ENCODE measurements at places on chromosomes 6 and 20. TPM values are rescaled to one million over a fixed set of nuclear protein-coding genes. Genes with fewer than 3 reads are reported as not detected.

GRCh38 chr6:138440296-138440695, 36.3 kb downstream of the HEBP2 start:
- no peak for DNase-seq

DNA sequence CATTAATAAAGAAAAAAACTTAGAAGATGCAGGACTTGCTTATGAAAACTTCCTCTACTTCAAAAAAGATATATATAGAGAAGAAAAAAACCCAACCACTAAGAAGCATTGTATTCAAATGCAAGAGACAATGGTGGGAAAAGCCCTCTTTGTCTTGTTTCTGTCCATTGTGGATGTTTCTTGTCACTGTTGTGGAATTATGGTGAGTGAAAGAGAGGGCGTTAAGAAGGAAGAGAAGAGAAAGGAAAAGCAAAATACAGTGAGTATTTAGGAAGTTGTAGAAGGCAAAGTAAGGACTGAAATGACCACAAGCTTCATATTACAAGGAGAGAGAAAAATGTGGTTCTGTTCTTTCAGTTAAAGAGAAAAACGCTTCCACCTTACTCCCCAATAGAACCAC, 14.1 kb upstream of the THBD start:
- DNase-seq: no peak

GRCh38 chr20:34979366-34980153, 23.9 kb downstream of the MYH7B start:
- no peak for DNase-seq

DNA sequence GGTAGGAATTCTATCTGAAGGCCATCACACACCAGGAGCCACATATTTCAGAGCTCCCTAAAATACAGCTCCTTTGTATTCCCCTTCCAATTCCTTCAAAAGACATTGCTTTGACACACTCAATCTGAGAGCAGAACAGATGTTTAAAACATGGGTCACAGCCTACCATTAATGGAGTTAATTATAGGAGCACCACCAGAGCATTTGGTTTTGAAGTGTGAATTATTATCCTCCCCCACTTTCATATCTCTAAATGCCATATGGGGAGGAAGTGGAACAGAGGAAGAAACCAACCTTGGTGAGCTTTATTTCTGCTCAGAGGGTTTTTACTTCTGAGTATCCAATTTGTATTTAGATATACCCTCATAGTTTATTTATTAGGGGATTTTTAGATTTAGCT, 50.7 kb upstream of the TNFRSF21 start:
- DNase-seq: no peak

- no peak for DNase-seq
Observed at GRCh38 chr20:21111416-21111815, 5.3 kb upstream of the LINC00237 start.

DNA sequence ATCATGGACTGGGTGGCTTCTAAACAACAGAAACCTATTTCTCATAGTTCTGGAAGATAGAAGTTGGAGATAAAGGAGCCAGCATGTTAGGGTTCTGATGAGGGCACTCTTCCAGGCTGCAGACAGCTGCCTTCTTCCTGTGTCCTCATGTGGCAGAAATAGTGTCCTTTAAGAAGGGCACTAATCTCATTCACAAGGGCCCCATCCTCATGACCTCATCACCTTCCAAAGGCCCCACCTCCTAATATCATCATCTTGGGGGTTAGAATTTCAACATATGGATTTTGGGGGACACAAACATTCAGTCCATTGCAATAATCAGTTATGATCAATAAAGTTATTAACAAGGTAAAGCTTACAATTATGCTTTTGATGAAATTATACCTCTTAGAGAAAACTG, 130.8 kb upstream of the SLC22A23 start:
- DNase-seq: no peak

- DNase-seq: no peak
Observed at GRCh38 chr6:128239146-128239545, 281.3 kb downstream of the PTPRK start.

GRCh38 chr6:3009930-3010329, 10.2 kb downstream of the NQO2 start:
- DNase-seq: no peak

DNA sequence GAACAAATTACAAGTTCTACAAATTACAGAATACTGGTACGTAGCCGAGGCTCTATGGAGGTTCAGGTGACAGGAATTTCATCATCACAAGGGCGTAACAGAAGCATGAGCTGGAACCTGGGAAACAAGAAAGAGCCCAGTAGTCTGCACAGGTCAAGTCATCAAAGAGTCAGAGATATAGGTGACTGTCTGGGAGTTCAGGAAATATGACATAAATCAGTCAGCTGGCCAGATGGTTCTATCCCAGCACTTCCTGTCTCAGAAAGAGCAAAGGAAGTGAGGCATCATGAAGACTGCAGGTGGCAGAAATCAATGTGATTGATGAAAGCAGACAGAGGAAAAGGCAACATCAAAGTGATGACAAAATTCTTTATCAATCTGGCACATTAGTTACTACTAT, 23.3 kb downstream of the MYCT1 start:
- DNase-seq: no peak

- DNase-seq: no peak
Observed at GRCh38 chr6:186340-186965, 105.8 kb upstream of the DUSP22 start.

GRCh38 chr6:91433660-91434534, 847.0 kb upstream of the MAP3K7 start:
- no peak for DNase-seq

DNA sequence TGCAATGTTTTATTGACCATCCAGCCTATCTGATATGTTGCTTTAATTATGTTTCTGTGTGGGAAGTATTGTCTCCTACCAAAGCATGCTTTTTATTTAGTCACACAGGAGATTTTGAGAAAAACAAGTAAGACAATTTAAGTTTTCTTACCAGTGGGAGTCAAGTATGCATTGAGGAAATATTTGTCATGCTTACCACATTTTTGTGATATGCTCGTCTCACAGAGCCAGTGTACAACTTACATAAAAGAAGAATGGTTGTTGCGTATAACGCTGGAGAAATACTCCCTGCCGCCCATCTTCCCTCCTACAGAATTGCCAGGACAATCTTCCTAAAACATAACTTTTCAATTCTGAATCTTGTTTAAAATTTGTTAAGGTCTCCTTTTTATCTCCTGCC, 37.1 kb upstream of the FILIP1 start:
- no peak for DNase-seq

DNA sequence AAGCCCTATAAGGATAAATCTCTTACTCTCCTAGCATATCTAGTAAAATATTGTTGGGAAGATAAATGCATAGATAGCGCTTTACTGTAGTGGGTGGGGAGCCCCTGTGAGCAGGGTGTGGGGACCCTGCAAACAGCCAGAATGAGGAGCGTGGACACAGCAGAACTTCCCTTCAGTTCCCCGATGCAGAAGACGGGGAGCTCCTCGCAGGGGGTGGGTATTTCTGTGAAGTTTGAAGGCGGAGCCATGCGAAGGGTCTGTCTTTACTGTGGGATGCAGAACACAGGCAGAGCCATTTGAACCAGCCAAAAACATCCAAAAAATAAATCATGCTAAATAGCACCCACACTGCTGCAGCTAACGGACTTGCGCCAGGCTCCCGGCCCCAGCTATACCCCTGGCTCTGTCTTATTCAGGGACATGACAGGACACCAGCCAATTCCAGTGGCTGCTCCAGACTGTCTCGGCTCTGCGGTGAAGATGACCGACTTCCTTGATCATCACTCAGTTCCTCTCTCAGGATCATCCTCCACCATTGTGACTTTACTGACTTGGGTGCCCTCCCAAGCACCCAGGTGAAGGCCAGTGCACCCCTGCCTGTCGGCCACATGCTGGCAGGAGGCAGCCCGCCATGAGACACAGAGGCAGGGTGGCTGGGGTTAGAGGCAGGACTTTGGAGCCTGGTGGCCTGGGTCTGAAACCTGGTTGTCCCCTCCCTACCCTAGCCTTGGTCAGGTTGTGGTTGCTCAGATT, 134.5 kb downstream of the SMOC2 start:
- DNase-seq: no peak

DNA sequence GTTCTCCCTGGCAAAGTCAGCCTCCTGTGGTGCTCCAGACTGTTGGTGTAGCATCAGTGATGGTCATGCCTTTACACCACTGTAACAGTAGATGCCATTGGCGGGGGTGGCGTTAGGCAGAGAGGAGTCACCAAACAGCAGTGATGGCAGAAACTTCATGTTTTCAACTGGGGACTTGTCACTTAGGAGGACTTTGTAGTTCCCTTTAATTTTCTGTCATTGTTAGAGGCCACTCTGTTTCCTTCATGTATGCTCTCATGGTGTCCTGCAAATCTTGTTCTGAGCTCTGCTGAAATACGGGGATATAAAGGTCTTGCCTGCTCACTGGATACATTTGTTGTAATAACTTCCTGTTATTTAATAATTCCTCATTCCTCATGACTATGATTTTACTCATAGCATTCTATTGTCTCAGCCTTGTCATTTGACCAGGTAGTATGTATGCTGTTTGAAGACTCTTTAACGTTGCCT, 4.6 kb downstream of the MAP3K4 start:
- no peak for DNase-seq

DNA sequence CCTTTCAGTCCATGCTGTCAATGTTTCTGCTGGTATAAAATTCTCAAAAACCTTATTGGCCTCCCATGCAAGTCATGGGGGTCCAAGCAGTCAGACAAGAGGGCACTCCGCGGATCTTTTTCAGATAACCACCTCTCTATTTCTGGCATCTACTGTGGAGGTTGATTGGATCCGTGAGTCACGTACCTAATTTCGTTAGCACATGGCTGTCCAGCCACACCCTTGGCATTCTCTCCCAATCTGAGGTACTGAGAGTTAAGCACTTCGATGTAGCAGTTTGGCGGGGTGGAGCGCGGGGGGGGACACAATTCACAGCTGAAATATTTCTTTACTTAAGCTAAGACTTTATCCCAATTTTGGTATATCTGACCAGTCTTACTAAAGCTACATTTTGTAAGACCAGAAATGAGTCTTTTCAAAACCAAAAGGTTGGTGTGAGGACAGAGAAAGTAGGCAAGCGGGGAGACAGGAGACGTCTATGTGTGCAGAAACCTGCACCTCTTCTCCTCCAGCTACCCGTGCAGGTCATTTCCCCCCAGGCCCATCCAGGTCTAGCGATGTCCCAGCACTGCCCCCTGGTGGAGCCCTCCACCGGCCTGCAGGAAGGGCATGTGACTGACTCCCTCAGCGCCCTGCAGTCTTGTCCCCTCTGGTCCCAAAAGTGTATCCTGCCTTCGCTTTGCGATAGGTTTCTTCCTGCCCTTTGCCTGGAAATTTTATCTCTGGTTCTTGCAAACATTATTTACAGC, 113.1 kb downstream of the ADAT2 start:
- no peak for DNase-seq

DNA sequence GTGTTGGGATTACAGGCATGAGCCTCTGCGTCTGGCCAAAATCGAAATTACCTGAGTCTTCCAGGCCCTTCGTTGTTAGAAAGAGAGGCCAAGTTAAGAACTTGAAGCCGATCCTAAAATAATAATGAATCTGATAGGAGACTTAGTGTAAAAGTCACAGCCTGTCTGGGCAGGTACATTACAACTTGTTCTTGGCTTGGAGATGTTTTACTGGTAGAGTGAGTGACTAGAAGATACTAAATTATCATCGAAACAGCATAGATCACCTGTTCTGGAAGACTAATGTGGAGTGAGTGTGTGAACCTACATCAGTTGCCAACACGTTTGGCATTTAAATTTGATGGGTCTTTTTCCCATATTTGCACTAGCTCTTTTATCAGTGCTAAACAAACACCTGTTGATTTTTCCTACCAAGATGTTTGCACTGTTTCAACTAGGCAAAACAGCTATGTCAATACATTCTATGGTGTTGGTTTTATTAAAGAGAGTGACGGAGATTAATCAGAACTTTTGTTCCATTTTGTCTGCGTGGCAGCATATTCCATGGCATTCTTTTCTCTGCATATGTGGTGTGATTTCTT, 4.6 kb upstream of the TMEM217 start:
- DNase-seq: no peak

- DNase-seq: no peak
Observed at GRCh38 chr6:25930532-25931410, at the start of gene SLC17A2. Gene SLC17A2 (minus strand): TSS chr6:25930691. CDS start chr6:25925796, 4,895 bp downstream.

DNA sequence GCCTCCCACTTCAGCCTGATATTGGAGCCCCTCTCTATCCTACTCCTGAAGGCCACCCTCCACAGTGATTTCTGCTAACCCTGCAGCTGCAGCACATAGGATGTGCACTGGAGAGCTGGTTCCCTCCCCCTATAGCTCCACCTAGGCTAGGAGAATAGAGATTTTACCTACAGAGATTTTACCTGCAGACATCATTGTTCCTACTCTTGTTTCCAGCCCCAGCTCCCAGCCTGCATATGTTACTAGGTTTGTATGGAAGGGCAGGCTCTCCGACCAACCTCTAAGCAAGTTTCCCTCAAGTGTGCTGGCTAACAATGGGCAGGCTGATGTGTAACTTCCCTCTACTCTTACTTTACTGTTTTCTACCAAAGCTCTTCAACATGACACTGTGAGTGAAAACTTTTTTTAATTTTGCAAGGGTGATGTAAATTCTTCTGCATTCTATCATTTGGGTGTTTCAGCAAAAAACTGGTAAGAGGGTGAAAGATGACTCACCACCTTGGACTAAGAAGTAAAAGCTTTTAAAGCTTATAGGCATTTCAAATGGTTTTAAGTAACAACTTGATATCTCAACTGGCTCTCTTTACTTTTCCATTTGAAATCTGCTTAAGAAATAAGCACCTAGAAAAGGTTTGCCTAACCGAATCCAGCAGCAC, 106.8 kb downstream of the CDK19 start:
- no peak for DNase-seq

GRCh38 chr6:39665861-39666260, 59.3 kb downstream of the KIF6 start:
- no peak for DNase-seq

DNA sequence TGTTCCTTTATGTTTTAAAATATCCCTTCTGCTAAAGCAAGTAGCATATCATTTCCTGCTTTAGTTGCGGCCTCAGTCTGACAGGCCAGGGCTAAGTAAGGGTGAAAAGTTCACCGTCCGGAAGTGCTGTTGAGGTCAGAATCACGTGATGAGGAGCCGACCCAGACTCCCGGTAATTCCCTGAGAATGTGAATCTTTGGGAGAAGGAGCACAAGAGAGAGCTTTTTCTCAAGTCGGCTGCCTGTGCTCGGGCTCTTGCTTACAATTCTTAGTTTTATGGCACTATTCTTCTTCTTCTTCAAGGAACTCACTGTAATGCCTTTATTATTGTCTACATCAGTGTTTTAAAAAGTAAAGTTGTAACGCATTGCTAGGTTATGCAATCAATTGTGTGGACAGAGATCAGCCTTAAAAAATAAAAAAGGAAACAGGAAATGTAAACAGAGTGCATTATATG, 309.3 kb downstream of the PRL start:
- DNase-seq: peak; percentile 92

KIF16B gene
- 19.0 TPM for polyA plus RNA-seq

TCP11 gene
- polyA plus RNA-seq: 2.2 TPM

SYNDIG1 gene
- 7.9 TPM for polyA plus RNA-seq

ABT1 gene
- 17.5 TPM for polyA plus RNA-seq

CEP57L1 gene
- polyA plus RNA-seq: 20.9 TPM

All from right renal pelvis (tissue), 4 donors.